ENCODE measurements at places on chromosomes 5 and 9.
A peak's percentile ranks its signal among the peaks of the same experiment; 100 is the strongest.

GRCh38 chr9:121613009-121613752 is 38.3 kb upstream of the DAB2IP start:
- DNase-seq, result no peak

GRCh38 chr9:5843794-5844471 is 11.0 kb upstream of the ERMP1 start:
- DNase-seq, result peak; percentile 63

GRCh38 chr5:34722183-34722582 is 66.1 kb downstream of the RAI14 start:
- DNase-seq, result no peak

GRCh38 chr9:95953986-95954385 is 78.5 kb downstream of the ERCC6L2 start:
- no peak for DNase-seq

DNA sequence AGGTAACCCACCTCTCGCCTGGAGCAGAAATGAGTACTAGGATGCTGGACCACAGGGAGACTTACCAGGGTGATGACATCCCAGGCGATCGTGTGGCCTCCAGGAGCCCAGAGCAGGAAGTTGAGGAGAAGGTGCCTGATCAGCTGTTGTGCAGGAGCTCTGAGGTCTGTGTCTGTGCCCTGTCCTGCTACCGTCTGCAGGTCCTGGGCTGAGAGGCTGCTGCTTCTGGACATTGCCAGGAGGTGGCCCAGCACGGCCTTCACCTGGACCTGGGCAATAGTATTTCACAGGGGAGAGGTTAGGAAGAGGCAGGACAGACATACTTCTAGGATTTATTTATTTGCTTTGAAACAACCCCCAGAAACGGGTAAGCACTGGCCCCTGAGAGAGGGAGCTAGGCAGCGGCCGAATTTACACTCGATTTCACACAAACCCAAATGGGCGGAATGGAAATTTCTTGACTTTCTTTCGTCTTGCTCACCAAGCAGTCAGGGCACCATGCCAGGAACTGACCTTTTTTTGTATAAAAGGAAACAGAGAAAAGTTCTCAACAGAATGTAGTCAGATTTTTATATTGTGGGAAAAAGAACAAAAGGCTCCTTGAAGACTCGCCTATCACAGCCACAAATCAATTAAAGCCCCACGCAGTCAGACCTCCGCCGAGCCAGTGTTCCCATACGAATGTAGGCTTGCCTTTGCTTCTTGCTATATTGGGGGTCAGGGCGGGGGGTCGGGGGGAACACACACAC is 210.3 kb downstream of the FANCC start:
- DNase-seq, result peak; percentile 76

DNA sequence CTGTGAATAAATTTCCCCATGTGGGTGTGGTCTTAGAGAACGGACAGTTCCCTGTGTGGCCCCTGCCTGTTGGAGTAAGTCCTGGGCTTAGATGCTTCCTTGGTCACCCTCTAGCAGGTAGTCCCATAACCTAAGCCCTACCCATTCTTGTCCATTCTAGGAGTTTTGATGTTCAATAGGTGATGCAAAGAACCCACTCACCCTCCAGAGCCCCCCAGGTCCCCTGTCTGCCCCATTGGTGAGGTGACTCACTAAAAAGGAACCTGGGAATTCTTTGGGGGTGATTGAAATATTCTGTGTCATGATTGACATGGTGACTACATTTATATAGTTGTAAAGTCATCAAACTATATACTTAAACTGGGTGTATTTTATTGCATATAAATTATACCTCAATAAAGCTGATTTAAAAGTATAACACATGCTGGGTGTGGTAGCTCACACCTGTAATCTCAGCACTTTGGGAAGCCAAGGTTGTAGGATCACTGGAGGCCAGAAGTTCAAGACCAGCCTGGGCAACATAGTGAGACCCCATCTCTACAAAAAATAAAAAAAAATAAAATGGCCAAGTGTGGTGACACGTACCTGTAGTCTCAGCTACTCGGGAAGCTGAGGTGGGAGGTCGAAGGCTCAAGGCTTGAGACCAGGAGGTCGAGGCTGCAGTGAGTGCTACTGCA is 20.8 kb upstream of the GTF3C5 start:
- DNase-seq, result no peak

DNA sequence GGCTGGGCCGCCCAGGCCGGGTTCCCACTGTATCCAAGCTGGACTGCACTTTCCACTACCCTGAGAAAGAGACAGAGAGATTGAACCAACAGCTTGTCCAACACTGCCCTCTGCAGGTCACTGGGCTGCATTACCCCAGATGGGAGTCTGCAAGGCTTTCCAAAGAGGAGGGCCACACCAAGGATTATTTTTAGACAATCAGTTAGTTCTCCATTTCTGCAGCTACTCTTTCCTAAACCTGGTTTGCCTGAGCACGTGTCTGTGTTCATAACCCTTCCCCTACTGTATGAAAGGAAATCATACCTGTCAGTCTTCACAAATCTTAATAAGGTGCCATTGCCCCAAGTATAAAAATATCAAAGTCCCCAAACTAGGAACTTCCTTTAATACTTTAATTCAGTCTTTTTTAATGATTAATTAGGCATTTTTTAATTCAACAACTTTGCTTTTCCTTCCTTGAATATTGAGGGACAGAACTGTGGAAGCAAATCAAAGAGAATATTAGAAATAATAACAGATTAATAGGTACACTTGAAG is 13.4 kb upstream of the FGF1 start:
- DNase-seq, result peak; percentile 68

GRCh38 chr9:101727612-101728524 is 10.6 kb downstream of the GRIN3A start:
- no peak for DNase-seq

DNA sequence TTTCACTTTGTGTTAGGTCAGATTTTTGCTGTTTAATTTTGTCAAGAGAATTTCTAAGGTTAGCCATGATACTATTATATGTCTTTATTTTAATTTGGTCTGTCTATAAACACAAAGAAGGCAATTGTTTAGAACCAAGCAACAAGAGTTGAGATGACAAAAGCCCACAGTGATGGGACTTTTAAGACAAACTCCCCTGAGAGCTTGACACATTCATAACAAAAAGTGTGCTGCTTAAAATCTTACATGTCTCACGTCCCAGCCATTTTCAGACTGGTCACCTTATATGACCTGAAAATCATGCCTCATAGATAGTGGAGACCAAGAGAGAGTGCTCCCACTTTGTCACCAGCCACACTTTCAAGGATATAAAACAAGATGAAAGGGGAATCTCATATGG is 21.6 kb upstream of the NNT start:
- DNase-seq, result no peak

DNA sequence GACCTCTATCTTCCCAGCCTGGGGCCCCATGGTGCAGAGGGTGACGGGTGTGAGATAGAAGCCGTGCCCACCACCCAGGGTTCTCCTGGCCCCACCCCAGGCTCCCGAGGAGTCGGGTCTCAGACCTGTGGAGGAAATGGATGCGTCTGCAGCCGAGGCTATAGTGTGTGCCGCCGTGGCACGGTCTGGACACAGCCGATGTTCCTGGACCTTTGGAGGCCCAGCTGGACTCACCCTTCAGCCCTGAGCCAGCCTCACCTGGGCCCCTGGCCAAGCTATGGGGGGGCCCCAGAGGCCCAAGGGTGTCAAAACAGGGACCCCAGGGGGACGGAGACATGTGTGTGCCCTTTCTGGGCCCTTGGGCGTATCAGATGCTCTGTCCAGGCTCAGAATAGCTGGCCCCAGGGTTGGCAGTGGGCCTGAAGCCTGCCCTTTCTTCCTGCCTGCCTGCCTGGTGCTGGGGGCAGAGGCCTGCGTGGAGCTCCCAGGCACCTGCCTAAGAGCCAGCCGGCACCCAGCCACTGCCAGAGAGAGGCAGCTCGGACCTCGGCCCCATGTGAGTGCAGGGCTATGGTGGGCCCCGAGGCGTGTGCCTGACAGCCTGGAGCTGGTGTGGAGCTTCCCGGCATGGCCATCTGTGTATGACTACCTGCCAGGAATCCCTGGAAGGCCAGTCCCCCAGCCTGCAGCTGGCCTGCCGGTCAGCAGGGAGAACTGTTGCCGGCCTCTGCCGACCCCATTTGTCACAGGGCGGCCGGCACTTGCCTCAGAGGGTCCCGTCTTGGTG is 41.8 kb downstream of the KCNT1 start:
- DNase-seq, result no peak

DNA sequence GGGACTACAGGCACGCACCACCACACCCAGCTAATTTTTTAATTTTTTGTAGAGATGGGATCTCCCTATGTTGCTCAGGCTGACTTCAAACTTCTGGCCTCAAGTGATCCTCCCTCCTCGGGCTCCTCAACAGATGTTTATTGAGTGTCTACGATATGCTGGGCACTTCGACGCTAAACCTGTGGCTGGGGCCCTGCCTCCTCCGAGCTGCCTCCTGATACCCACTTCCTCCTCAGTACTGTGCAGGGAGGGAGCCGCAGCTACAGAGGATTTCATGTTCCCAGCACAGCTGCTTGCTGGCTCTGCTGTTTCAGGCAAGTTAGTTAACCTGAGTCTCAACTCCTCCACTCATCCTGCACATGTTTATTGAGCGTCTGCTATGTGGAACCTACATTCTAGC is 9.6 kb downstream of the AIF1L start:
- no peak for DNase-seq

DNA sequence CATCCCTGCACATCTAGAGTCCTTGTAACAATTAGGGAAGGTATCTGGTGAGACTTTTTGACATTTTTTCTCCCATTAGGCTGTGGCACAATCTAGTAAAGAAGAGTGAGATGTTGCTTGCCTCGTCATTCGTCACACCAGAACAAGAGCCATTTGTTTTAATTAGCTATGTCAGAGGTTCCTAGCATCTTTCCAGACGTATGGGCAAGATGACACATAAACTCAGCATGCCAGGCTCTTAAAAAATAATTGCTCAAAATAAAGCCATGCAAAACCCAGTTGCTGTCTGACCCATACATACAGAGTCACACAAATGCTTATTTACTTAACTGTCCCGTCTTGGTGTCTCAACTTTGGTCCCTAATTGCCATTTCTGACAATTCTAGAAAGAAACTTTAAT is 125.9 kb downstream of the TRPM3 start:
- DNase-seq, result no peak

GRCh38 chr9:134441227-134442084 is 115.2 kb downstream of the RXRA start:
- no peak for DNase-seq

- no peak for DNase-seq
These were observed 21.0 kb downstream of the PAEP start for GRCh38 chr9:135582541-135582940.

DNA sequence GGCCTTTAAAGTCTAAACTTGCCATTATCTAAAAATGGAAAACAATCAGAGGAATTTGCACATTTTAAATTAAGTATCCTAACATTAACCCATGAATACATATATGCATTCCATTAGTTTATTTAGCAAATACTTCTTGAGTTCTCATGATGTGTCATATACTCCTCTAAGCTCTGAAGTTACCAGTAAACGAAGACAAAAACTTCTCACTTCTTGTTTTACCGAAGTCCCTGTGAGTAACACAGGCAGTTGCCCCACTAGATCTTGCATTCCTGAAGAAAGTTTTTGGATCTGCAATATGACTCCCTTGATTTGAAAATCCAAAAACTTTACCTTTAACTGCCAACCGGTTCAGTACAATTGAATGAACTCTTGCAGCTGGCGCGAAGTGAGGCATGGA is 439.0 kb upstream of the MPDZ start:
- no peak for DNase-seq

- DNase-seq, result no peak
These were observed 198.9 kb downstream of the ENC1 start for GRCh38 chr5:74441616-74442015.

GRCh38 chr5:62395210-62395950 is 8.3 kb downstream of the DIMT1 start:
- DNase-seq, result peak; percentile 21

DNA sequence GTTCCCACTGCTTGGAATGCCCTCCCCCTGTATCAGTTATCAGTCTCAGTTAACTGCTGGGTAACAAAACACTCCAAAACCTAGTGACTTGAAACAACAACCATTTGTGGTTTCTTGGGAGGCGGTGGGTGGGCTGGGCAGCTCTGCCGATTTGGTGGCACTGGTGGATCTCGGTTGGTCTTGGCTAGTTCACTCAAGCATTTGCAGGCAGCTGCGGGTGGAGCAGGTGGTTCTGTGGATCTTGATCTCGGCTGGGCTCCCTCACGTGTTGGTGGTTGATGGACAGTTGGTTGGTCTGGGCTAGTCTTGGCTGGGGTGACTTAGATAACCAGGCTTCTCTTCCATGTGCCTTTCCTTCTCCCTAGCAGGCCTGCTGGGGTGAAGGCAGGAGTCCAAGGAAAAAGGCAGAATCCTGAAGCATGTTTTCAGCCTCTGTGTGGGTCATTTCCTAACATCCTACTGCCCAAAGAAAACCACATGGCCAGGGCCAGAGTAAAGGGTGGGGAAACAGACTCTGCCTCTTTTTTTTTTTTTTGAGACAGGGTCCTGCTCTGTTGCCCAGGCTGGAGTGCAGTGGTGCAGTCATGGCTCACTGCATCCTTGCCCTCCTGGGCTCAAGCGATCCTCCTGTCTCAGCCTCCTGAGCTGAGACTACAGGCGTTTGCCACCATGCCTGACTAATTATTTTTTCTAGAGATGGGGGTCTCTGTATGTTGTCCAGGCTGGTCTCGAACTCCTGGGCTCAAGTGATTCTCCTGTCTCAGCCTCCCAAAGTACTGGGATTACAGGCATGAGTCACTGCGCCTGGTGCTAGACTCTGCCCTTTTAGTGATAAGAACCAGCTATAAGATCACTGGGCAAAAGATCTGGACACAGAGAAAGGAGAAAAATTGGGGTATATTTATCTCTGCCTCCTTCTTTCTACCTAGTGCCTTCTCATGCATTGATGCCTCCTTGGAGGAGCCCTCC is 183.7 kb downstream of the RGS3 start:
- no peak for DNase-seq

DNA sequence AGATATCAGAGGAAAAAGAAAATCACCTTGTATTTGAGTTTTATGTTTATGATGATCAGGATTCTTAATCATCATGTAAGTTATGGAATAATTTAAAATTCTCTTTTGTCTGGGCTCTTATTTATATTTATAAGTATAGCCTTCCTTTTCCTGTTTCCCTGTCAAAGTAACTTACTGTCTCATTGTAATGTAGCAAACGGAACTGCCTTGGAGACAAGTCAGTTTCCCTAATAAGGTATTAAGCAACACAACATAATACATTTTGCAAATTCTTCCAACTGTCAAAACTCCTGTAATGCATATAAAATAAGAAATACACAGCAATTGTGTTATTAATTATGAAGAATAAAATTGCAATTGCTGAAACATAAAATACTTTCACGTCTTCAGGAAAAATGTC is 463.2 kb downstream of the MAT2B start:
- DNase-seq, result no peak

GRCh38 chr5:66646570-66646969 is 50.4 kb downstream of the MAST4 start:
- DNase-seq, result peak; percentile 41

GRCh38 chr5:170715141-170715540 is 68.4 kb upstream of the GABRP start:
- no peak for DNase-seq

GRCh38 chr5:159337016-159337955 is 7.0 kb upstream of the IL12B start:
- peak; percentile 94 for DNase-seq

Data from amniotic epithelial cell (primary cell).